ENCODE measurements at places on chromosomes 7 and 10. TPM values are rescaled to one million over a fixed set of nuclear protein-coding genes. Genes with fewer than 3 reads are reported as not detected.

The HOXA10 gene
- total RNA-seq = 7.5 TPM

The CLCN1 gene
- not detected for total RNA-seq

The OPTN gene
- 47.4 TPM for total RNA-seq

The DEPP1 gene
- total RNA-seq = 1.4 TPM

The CYP2E1 gene
- 0.35 TPM for total RNA-seq

The TDRD1 gene
- total RNA-seq = not detected

The ATG9B gene
- 0.55 TPM for total RNA-seq

The FAM25A gene
- not detected for total RNA-seq

The C7orf33 gene
- not detected for total RNA-seq

The H2AZ2 gene
- total RNA-seq = 228 TPM

The GPR26 gene
- not detected for total RNA-seq

The SEPHS1 gene
- total RNA-seq = 66.7 TPM
